H4 (cell line): ENCODE measurements at places on chromosomes 3 and 15. TPM values are rescaled to one million over a fixed set of nuclear protein-coding genes. Genes with fewer than 3 reads are reported as not detected.

DNA sequence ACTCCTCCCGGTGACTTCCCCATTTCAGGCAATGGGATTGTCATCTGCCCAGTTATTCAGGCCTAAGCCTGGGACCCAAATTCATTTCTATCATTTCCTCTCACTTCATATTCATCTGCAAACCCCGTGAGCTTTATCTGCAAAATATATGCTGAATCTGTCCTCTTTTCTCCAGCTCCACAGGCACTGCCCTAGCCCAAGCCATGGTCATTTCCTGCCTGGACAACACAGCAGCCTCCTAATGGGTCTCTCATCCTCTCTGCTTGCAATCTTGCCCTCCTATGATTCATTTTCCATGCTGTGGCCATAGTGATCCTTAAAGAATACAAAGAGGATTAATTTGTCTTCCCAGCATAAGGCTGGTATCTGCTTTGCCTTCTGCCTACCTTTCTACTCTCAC is 6.1 kb downstream of the RBP2 start:
- no peak for DNase-seq

GRCh38 chr15:50909010-50909317 is 481 bp downstream of the AP4E1 start:
- peak; percentile 4 for DNase-seq

DNA sequence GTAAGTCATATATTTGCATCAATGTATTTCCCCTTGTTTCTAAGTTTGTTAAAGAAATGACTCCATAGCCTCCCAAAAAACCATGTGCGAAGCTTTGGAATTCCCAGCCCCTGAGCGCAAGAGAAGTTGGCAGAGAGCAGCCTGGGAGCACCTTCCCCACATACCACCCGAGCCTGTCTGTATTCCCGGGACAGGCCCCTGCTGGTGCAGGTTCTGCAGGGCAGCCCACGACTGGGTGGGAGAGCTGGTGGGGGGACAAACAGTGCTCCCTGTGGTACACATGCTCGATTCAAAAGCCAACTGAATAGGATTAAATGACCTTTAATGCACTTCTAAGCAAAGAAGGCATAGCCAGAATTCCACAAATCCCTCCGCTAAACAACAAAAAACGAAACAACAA is 74.6 kb upstream of the SNRPA1 start:
- DNase-seq, result no peak

The TMEM207 gene
- total RNA-seq, result not detected in 2 replicates

DNA sequence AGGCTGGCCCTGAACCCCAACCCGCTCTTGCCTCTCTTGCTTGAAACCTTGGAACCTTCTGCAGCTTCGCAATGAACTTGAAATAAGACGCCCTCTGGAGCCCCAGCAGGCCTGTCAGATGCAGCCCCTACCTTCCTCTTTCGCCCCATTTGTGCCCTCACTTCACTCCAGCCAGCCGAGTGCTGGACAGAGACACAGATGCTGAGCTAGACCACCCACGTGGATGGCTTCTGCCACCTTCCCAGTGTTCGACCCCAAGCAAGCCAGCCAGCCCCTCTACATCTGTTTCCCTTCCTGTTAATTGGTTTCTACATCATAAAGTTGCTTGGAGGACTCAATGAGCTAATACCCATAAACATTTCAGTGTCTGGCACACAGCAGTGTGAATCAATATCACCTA is 23.8 kb upstream of the SNRPA1 start:
- no peak for DNase-seq

- no peak for DNase-seq
Measured at GRCh38 chr3:146037697-146038096, 123.3 kb downstream of the PLOD2 start.

The MAPKBP1 gene
- 4.1 and 4.4 TPM in 2 replicates for total RNA-seq

The LIPC gene
- 0.43 and 1.6 TPM in 2 replicates for total RNA-seq

DNA sequence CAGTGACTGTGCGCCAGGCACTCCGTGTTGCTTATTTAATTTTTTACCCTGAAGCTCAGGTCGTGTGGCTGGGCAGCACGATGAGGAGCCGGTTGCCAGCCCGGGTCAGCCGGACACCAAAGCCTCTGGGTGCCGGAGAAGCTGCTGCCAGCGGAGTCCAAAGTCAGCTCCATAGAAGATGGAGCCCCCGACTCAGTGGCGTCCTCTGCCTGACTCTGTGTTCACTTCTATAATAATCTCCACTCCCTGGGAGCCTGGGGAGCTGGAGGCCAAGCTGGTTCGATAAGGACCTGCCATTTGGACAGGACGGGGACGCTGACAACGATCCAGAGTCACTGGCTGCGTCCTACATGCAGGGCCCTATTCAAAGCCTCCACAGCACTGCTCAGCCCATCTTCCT is 78.6 kb downstream of the VGLL4 start:
- DNase-seq, result no peak

The FANCD2OS gene
- not detected in 2 replicates for total RNA-seq

GRCh38 chr3:51777985-51778384 is 1.1 kb downstream of the IQCF6 start:
- DNase-seq, result peak; percentile 7

- DNase-seq, result no peak
Measured at GRCh38 chr3:69160107-69160506, 37.7 kb upstream of the LMOD3 start.

GRCh38 chr15:51838270-51838669 is 8.8 kb downstream of the TMOD3 start:
- no peak for DNase-seq

The TRH gene
- not detected in 2 replicates for total RNA-seq

- no peak for DNase-seq
Measured at GRCh38 chr3:16437640-16438039, 75.9 kb downstream of the RFTN1 start.

DNA sequence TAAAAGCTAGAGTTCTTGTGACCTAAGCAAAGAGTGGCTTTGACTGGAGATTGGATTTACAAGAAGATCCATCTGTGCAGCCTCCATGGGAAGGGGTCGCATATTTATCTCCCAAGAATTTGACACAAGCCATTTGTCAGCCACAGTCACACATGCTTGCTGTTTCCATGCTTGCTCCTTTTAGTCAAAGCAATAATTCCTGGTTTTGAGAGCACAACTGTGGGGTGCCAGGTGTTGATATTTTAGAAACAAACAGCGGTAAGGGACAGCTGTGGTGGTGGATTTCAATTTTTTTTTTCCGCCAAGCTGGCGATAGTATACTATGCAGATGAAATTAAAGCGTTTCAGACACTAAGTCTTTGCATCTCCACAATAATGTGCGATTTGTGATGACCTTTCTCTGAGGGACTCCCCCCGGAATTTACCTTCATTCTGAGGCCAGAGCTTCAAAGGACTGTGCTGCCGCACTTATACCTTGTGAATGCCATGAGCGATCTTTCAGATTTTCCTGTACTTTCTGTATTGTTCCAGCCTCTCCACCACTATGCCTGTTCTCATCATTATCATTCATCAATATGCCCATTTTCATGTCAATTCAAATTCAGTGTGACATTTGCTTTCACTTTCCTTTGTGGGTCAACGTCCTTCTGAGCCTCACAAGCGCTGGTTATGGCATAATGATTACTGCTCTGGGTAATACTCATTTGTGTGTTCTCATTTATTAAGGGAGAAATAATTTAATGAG is 108.2 kb upstream of the KBTBD8 start:
- DNase-seq, result no peak

The ROPN1 gene
- not detected in 2 replicates for total RNA-seq

The GP5 gene
- total RNA-seq, result not detected in 2 replicates

The SSR3 gene
- 185 and 215 TPM in 2 replicates for total RNA-seq

GRCh38 chr3:12986986-12987385 is 86.2 kb downstream of the IQSEC1 start:
- DNase-seq, result no peak

DNA sequence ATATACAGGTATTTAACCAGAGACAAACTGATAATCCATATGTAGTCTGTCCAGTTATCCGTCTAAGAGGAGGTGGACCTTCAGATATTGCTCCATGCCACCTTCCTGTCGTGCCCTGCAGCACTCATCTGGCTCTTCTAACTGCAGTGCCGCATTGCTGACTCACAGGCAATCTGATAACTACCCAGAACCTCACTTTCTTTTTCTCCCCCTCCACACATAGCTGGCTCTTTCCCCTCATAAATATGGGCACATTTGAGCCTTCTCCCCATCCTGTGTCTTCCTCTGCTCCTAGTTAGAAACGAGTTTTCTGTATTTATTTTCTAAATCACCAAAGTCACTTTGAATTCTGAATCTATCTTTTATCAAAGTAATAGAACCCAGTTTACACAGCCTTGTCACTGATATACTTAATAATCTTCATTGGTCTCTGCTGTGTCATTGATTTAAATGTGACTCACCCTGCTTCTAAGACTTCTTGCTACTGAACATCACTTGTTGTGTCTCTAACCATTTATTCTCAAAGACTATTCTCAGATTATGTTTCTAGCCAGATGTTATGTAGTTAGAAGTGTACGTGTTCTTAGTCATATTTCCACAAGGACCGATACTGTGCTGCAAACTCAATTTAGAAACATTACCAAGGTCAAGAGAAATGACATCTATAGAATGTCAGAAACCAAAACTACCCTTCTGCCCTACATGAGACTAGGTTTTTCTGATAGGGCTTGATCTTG is 17.4 kb upstream of the KCNMB2 start:
- DNase-seq, result peak; percentile 88

DNA sequence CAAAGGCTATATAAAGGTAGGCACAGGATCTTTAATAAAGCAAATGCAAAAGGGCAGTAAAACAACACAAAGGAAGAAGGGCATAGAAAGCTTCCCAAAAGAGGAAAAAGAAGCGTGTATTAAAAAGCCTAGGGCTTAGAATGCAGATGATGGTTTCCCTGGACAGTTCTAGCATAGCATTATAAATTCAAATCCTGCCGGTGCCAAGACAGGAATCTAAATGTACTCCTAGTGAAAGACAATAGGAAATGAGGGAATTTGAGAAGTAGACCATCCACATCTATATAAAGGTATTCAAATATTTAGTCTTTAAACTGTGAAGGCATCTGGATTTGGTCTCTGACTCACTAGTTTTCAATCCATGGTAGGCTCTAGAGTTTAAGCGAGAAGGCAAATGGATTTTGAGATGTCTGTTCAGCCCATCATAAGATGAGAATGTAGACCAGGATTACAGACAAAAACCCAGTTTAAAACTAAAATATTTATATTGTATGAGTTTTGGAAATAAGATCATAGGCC is 431.8 kb downstream of the TBL1XR1 start:
- no peak for DNase-seq

- DNase-seq, result no peak
Measured at GRCh38 chr3:82058809-82059208, 297.4 kb upstream of the GBE1 start.

The CSTA gene
- 39.5 and 62.1 TPM in 2 replicates for total RNA-seq

DNA sequence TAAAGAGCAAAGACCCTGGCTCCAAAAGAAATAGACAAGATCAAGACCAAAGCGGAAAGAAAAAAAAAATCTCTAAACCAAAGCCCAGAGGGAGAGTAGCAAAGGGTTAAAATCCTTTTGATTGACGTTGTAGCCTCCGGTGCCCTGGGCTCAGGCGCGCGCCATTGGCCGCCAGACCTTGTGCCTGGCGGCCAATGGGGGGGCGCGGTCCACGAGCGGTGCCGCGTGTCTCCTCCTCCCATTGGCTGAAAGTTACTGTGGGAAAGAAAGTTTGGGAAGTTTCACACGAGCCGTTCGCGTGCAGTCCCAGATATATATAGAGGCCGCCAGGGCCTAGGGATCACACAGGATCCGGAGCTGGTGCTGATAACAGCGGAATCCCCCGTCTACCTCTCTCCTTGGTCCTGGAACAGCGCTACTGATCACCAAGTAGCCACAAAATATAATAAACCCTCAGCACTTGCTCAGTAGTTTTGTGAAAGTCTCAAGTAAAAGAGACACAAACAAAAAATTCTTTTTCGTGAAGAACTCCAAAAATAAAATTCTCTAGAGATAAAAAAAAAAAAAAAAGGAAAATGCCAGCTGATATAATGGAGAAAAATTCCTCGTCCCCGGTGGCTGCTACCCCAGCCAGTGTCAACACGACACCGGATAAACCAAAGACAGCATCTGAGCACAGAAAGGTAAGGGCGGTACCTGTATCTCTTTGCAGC is at the start of gene HES1:
Gene HES1, plus strand, starts transcription at position 343 of the 713 bp plus-strand sequence. Its CDS starts 233 bp downstream, at position 576.
- peak; percentile 97 for DNase-seq

DNA sequence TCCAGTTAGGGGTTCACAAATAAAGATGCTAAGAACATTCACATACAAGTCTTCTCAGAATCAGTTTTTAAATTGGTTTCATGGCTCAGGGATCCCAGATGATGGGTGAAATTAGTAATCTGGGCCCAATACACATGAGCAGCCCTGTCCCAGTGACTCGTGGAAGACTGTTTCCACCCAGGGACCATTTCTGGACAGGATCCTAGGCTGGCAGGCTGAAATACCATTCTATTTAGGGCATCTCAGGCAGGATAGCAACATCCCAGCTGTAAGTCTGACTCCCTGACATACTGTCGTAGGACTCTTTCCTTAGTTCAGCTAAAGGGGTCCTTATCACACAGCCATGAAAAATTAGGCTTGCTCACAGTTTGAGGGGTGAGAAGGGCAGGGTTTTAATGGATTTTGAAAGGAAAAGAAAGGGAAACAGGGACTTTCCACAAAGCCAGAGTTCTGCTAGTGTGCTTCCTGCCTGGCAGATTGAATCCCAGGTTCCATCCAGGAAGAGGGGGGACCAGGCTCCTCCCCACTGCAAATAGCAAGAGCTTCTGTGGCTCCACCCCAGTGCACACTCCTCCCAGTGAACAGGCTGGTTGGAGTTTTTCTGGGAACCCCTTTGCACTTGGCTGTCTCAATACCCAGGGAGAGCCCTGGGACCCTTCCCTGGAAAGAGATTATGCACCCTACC is 41.3 kb upstream of the LYZL4 start:
- no peak for DNase-seq

DNA sequence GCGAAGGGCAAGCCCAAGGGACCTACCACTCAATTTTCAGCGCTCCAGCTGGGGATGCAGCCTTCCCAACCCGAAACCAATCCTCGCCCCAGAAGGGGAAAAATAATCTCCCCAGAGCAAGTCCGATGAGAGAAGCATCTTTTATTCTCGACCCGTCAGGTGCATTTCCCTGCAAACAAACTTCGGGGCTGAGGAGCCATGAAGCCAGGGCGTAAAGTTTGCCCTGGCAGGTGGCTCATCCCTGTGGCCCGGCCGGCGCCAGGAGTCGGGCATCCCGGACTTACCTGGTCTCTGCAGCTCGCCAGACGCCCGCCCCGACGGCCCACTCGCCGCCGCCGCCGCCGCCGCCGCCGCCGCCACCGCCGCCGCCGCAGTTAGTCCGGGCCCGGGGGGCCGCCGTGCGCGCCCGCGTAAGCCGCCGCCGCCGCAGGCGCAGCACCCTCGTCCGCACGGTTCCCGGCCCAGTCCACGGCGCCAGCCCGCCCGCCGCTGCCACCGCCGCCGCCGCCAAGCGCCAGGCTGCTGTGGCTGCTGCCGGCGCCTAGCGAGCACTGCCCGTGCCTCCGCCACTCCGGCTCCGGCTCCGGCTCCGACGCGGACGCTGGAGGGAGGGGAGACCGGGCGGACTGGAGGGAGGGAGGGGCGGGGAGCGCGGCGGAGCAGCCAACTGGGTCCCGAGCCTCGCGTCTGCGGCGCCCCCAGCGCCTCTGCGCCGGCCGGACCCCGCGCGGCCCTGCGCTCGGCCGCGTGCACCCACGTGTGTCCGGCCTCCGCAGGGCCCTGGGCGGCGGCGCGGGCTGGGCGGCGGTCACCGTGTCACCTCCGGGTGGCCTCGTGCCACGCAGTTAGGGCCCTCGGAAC is at the start of gene CNTN3:
Gene CNTN3, minus strand, starts transcription at position 553 of the 861 bp plus-strand sequence. CDS start 93,547 bp downstream, outside the sequence.
- DNase-seq, result no peak

The TRAIP gene
- 4.4 and 5.7 TPM in 2 replicates for total RNA-seq
